NCI-H1417 treated with DMSO at 0.1 percent for 48 hours (cell line): ENCODE measurements at places on chromosomes 2 and 18.

DNA sequence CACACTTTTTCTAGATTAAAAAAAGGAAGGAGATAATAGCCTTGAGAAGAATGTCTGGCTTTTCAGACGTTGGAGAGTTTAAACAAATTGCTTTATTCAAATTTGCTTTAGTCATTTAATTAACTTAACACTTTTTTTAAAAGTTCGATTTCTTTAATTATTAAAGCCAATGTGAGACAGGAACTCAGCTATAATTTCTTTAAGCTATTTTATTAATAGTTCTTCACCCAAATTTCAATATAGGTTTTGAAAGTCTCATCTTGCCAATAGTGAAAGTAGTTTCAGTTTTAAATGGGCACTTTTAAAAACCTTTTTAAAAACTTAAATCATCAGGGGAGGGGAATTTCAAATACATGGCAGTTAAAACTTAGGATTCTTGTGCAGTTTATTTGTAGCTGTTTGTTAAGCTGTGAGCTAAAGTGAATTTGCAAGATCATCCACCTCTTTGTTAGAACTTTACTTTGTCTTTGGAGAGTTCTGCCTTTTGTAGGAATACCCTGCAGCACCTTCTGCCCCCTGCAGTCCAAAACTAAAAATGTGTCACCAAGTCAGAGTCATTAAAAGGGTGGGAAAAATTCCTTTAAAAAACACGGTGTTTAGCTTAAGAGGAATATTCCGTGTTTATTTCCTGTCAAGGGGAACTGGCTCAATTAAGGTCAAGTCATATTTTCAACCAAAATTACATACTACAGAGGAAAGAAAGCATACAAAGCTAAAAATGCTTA is 4.6 kb downstream of the TGIF1 start:
- no peak for DNase-seq

DNA sequence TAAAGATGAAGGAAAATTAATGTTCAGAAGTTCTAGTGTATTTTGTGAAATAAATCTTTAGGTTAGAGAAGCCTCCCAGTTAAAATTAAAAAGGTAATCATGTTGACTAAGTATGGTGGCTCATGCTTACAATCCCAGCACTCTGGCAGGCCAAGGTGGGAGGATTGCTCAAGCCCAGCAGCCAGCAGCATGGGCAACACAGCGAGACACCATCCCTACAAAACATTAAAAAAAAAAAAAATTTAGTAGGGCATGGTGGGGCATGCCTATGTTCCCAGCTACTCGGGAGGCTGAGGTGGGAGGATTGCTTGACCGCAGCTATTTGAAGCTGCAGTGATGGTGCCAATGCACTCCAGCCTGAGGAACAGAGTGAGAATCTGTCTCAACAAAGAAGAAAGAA is 17.9 kb downstream of the XPO1 start:
- DNase-seq, result no peak

- no peak for DNase-seq
Measured at GRCh38 chr2:134634054-134634753, 84.6 kb downstream of the TMEM163 start.

DNA sequence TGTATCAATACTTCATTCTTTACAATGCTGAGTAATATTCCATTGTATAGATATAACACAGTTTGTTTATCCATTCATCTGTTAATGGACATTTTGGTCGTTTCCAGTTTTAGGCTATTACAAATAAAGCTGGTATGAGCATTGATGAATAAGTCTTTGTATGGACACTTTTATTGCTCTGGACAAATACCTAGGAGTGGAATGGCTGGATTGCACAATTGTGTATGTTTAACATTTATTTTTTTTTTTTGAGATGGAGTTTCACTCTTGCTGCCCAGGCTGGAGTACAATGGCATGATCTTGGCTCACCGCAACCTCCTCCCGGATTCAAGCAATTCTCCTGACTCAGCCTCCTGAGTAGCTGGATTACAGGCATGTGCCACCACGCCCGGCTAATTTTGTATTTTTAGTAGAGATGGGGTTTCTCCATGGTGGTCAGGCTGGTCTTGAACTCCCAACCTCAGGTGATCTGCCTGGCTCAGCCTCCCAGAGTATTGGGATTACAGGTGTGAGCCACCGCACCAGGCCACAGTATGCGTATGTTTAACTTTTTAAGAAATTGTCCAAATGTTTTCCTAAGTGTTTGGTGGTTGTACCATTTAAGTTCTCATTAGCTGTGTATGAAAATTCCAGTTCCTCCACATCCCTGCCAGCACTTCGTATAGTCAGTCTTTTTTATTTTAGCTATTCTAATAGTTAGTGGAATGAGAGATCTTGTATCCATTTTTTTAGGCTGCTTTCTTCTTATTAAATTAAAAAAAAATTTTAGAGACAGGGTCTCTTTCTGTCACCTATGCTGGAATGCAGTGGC is 194.9 kb upstream of the HAAO start:
- DNase-seq, result no peak

GRCh38 chr2:216394881-216395280 is 17.4 kb upstream of the SMARCAL1 start:
- no peak for DNase-seq

DNA sequence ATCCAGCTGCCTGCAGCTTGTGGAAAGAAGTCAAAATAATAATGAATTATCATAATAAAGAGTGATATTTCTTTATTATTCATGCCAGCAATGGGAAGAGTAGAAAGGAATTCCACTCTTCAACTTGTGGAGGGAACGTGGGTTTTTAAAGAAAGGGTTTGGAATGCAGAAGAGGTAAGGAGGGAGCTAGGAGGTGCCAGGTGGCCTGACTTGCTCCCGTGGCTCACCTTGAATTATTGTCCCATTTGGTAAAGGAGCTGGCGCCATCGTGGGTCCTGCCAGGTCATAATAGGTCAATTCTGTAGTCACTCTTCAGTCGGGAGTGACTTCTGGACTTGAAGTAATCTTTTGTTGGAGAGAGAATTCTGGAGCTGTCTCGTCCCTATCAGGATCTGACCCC is 95.2 kb upstream of the BARD1 start:
- no peak for DNase-seq

- no peak for DNase-seq
Measured at GRCh38 chr2:174901075-174901474, 104.1 kb downstream of the CHN1 start.

GRCh38 chr18:57853864-57854263 is 50.7 kb upstream of the ATP8B1 start:
- no peak for DNase-seq

DNA sequence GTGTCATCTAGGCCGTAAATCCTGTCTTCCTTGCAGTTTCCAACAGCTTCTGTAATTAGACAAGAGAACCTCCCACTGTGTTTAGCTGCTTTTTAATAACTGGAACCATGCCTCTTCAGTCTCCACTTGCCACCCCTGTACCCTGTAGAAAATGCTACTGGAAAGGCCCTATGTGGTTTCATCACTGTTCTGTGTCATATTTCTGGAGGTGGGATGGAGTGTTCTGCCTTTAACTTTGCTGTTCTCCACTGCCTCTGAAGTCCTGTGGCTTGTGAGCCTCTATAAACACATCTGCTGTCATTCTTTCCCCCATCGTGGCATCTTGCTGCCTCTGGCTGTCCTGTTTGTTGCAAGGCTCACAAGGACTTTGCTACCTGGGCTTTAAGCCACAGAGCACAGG is 17.9 kb downstream of the MGAT5 start:
- DNase-seq, result peak; percentile 31

DNA sequence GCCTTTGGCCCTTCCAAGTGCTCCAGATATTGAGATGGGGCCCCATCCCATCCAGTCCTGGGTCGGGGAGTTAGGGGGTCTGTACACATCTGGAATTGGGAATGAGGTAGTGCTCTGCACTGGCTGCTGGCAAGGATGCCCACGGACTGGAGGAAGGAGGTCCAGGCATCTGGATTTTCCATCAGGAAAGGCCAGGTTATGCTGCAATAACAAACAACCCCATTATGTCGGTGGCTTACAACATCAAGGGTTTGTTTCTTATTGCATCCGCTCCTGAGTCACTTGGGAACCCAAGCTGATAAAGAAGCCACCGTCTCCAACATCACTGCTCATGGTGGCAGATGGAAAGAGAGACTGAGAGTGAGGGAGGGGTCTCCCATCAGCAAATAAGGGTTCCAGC is 229.9 kb downstream of the TFCP2L1 start:
- no peak for DNase-seq

GRCh38 chr2:191045141-191045540 is 31.2 kb upstream of the STAT1 start:
- no peak for DNase-seq

DNA sequence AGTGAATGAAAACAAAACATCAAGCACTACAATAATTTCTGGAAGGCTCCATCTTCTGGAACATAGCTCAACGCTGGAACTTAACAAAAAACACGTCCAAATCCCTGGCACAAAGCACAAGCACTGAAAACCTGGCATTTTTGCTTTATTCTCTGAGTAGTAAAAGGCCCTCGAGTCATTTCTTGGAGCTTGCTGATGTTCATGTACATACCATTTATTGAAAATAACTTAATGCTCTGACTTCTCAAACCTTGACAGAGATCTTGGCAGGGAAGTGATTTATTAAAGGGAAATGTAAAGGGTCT is 76.5 kb upstream of the STK17B start:
- no peak for DNase-seq

DNA sequence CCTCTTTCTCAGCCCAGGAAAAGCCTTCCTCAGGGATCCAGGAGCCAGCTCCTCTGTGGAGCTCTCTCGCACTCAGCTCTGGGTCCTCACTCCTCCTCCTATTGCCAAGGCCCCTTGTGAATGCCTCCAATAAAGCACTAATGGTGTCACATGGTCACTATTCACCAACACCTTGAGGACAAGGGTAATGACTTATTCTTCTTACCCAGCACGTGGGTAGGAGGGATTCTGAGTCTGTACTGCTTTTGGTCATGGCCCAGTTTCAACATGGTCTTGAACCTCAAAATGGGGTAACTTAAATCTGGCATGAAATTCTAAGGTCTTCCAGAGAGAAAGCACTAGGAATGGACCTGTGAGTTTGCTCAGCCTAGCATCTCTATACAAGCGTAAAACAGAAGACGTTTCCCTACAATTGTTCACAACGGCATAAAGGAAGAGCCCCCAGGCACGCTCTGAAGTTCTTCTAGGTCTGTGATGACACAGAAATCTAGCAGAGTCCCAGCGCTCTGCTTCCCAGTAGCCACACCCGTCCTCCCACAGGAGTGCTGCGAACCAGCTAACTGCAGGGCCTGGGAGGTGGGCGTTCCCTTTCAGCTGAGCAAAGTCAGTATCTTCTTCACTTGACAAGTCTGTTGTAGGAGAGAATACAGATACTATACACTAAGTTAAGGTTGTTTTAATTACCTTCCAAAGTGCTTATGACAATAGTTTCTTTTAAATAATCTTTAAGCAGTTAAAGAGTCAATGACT is 14.6 kb upstream of the KIDINS220 start:
- DNase-seq, result no peak

DNA sequence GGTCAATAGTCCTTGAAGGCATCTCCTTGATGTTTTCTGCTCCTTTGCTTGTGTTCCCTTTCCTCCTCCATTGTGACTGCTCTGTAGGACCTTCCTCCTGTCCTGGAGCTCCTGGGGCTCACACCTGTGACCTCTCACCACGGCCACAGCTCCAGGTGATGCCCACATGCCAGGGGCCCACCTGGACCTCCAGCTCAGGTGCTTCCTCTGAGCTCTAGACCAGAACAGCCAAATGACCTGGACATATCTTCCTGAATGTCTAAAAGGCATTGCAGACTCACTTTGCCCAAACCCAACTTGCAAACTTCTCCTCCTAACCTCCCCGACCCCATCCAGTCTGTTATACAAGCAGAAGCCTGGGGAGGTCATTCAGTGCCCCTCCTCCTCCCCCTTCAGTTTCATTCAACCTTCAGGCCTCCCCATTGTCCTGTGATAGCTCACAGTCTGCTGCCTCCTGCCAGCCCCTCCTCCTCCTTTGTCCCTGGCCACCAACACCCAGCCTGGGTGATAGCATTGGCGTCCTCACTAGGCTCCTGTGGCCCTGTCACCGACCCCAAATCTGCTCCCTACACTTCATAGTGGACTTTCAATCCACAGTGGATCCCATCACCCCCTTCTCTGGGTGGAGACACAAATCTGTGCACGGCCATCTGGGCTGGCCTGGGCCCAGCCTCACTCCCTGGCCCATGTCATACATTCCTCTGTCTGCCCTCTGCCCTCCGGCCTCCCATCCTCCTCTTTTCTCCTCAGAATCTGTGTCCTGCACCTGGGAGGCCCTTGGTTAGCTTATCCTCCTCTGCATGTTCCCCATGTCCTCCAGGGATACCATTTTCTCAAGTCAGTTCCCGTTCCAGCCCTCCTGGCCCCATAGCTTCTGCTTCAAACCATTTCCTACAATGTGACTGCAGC is 310.4 kb upstream of the HDAC4 start:
- no peak for DNase-seq

DNA sequence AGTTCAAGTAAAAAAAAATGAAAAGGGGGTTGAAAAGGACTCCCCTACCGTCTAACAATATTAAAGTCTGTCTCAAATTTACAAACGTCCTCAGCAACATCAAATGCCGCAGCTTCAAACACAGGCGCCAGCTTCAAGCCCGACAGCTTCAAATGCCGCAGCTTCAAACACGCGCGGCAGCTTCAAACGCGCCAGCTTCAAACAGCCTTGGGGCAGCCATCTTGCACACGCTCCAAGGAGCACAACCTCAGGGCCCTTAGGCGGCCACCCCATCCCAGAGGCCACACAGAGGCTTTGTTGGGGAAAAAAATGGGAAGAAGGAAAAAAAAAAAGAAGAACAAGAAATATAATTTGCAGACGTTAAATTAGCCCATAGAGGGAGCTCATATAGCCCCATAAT is 244.4 kb upstream of the VRK2 start:
- DNase-seq, result no peak

DNA sequence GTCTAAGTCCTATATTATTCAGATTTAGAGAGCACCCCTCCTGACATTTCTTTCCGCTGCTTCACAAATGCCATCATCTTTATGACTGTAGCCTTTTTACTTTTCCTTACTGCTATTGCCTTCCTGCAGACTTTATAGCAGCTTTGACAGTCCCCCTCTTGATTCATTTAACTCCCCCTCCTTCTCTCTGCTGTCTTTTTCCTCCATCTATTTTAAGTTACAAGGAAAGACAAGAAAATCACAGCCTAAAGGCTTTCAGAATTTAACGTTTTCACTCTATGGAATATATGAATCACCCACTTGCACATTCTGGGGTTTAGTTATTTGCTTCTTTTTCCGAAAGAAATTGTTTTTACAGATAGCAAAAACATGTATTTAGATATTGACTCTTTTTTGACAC is 183.4 kb upstream of the SETBP1 start:
- no peak for DNase-seq

DNA sequence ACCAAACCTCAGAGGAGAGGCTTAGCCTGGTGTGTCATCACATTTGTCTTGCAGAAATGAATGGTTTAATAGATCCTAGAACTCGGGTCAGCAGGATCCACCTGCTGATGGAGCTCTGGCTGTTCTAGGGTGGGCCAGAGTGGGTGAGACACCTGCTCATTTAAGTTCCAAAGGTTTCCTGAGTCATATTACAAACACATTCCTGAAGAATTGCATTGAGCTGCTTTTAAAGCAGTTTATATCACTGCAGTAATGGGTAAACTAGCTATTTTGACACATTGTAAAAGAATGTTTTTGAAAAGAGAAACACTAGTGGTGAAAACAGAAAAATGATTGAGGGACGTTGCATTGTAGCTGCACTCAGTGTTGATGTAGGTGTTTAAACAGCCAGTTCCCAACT is 175.3 kb upstream of the TCF4 start:
- DNase-seq, result no peak

- DNase-seq, result no peak
Measured at GRCh38 chr2:98452396-98453027, 7.9 kb downstream of the INPP4A start.
